ENCODE measurements at places on chromosomes 6 and 20.

GRCh38 chr6:161543684-161544309, 269.9 kb upstream of the AGPAT4 start:
- no peak for DNase-seq

GRCh38 chr6:75494290-75494689, 690 bp upstream of the FILIP1 start:
- DNase-seq: no peak

DNA sequence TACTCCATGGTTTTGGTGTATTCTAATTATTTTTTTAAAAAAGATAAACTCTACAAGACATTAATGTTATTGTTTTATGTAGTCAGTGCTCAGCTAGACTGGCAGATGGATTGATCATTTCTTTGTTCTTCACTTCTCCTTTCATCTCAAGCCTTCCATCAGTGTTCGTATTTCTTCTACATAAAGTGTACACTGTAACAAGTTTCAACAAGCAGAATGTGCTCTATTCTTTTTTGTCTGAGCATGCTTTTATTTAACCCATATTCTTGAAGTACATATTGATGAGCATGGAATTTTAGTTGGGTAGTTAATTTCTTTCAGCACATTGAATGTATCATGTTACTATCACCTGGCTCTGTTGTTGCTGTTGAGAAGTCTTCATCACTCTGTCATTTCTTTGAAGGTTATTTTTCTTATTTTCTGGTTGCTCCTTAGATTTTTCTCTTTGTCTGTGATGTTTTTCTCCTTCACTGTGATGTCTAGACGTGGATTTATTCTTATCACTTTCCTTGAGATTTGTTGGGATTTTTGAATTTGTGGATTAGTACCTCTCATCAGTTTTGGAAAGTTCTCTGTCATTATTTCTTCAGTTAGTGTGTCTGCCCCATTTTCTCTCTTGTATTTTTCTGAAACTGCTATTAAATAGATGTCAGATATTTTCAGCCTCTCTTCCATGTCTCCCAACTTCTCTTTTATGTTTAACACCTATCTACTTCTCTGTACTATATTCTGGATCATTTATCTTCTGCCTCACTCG, 48.5 kb downstream of the TGM2 start:
- no peak for DNase-seq

DNA sequence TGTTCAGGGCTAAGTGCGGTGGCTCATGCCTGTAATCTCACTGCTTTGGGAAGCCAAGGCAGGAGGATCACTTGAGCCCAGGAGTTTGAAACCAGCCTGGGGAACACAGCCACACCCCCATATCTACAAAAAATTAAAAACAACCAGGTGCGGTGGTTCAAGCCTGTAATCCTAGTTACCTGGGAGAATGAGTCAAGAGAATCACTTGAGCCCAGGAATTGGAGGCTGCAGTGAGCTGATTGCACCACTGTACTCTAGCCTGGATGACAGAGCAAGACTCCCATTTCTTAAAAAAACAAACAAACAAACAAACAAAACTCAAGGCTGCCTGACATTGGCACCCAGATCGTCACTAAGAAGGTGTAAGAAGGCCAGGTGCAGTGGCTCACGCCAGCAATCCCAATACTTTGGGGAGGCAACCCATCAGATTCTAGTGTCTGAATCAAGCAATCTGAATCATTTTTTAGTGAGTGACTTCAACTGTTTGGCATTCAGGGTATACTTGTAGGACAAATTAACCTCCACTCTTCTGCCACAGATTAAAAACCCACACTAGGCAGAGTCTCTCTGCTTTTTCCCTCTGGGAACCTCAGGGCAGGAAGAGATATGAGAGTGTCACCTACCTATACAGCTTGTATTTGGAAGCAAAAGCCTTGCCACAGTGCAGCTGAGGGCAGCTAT, 6.1 kb downstream of the PLAGL2 start:
- DNase-seq: no peak

- no peak for DNase-seq
Measured at GRCh38 chr20:54110041-54110440, 39.6 kb upstream of the BCAS1 start.

GRCh38 chr6:89829472-89830169, at the start of gene CASP8AP2:
TSS of gene CASP8AP2 (plus strand) at chr6:89829880.
- DNase-seq: peak; percentile 96

GRCh38 chr6:46757214-46757596, 10.5 kb downstream of the ANKRD66 start:
- DNase-seq: no peak

GRCh38 chr20:57346477-57346876, 4.6 kb upstream of the RAE1 start:
- DNase-seq: peak; percentile 81

GRCh38 chr6:53315086-53315724, 33.5 kb downstream of the ELOVL5 start:
- no peak for DNase-seq

DNA sequence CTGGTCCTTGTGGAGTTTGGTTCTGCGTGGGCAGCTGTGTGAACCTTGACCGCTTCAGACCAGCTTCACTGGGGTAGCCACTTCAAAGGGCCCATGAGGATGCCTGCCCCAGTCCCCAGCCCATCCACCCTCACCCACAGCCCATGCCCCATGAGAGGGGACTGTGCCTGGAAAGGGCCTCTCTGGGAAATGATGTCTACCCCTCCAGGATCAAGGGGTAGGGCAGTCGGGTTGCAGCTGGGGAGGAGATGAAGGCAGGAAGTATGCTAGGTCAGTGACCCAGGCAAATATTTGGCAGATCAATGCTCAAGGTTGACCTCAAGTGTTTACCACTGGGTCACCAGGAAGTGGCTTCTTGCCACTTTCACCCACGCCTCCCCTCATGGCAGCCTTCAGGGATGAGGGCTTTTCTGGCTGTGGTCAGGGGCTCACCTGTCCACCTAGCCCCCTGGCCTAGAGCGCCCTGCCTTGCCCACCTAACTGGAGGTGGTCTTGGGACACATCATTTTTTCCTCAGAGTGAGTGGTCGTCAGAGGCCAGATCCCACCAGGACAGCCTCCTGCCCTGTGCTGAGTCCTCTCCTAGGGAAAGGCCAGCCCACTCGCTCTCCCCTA, 109.5 kb downstream of the SNX5 start:
- no peak for DNase-seq

- no peak for DNase-seq
Measured at GRCh38 chr20:19903168-19903811, 113.9 kb upstream of the NAA20 start.

DNA sequence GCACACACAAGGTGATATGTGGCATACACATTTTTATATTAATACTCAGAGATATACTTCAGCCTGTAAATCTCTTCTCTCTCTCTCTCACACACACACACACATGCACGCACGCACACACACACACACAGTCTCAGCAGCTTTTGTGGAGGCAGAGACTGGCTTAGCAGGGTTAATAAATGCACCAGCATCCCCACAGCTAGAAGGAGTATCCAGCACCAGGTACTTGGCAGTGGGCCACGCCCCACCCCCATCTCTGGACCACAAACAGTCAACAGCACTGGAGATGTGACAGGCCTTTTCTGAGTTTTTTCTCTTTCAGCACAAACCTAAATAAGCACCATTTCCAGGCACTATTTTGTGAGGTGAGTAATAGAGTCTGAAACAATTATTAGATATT, 47.3 kb upstream of the LRFN2 start:
- DNase-seq: no peak

GRCh38 chr6:41570259-41570615, 24.1 kb downstream of the FOXP4 start:
- DNase-seq: no peak

GRCh38 chr6:163314791-163315470, 99.6 kb upstream of the QKI start:
- no peak for DNase-seq

DNA sequence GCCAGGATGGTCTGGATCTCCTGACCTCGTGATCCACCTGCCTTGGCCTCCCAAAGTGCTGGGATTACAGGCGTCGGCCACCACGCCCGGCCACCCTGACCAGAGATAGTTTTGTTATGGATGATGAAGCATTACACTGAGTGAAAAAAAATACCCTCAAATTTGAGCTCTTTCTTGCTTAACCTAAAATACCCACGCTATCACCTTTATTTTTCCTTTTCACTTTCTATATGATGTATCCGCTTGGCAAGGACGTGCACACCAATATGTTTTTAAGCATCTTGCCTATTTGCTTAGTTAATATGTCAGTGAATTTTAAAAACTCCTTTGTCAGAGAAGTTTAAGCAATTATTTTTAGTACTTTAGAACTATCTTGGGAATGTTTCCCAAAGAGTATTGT, 150.4 kb downstream of the INSM1 start:
- no peak for DNase-seq

DNA sequence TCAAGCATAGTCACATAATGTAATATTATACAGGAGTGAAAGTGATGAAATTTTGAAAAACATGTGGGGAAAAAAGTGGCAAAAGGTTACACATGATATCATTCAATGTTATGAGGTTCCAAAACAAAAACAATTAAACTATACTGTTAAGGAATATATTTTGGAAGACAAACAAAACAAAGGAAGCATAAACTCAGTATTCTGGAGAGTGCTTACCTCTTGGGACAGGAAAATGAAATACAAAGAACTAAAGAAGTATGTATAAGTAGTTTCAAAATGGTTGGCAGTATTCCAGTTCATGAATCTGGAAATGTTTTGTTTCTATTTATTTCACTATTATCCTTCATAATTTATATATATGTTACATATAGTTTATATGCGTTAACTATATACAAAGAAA, 213.5 kb downstream of the MOXD1 start:
- DNase-seq: no peak

GRCh38 chr6:23316931-23317330, 747.6 kb downstream of the HDGFL1 start:
- no peak for DNase-seq

- no peak for DNase-seq
Measured at GRCh38 chr6:35757456-35758123, 18.8 kb upstream of the CLPSL2 start.

GRCh38 chr6:7737106-7737505, 11.2 kb downstream of the BMP6 start:
- no peak for DNase-seq

DNA sequence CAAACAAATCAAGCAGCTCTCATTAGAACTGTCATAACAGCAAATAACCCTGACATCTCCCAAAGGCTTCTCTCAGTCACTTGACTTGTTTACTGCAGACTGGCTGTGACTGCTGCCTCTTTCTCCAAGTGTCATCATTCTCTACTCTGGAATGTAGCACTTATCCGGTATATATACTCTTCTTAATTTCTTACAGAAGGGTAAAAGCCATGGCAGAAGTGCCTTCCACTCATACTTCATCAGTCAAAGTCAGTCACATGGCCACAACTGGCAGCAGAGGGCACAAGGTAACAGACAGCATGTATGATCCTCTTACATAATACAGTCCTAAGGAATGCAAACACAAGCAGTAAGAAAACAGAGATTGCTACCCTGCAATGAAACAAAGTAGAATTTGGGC, 9.3 kb downstream of the NAPB start:
- no peak for DNase-seq

DNA sequence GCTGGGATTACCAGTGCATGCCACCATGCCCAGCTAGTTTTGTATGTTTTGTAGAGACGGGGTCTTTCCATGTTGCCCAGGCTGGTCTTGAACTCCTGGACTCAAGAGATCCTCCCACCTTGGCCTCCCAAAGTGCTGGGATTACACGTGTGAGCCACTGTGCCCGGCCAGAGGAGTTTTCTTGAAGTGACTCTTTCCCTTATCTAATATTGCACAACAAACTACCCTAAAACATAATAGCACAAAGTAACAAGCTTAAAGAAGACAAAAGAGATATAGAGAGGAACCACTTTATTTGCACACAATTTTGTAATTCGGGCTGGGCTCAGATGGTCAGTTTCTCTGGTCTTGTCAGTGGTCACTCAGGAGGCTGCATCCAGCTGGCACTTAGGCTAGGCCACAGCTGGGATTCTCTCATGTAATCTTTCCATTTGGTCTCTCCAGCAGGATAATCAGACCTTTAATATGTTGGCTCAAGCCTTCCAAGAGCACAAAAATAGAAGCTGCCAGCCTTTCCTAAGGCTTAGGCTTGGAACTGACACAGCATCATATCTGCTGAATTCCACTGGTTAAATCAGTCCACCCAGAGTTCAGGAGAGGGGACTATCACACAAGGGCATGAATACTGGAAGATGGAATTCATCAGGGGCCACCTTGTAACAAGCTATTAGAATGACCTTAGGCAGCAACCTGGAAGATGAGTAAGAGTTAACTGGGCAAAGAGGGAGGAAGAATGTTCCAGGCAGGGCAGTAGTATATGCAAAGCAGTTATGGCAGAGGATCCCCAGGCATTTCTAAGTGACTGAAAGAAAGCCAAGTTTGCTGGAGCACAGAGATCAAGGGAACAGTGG, 56.7 kb upstream of the PNRC1 start:
- no peak for DNase-seq

DNA sequence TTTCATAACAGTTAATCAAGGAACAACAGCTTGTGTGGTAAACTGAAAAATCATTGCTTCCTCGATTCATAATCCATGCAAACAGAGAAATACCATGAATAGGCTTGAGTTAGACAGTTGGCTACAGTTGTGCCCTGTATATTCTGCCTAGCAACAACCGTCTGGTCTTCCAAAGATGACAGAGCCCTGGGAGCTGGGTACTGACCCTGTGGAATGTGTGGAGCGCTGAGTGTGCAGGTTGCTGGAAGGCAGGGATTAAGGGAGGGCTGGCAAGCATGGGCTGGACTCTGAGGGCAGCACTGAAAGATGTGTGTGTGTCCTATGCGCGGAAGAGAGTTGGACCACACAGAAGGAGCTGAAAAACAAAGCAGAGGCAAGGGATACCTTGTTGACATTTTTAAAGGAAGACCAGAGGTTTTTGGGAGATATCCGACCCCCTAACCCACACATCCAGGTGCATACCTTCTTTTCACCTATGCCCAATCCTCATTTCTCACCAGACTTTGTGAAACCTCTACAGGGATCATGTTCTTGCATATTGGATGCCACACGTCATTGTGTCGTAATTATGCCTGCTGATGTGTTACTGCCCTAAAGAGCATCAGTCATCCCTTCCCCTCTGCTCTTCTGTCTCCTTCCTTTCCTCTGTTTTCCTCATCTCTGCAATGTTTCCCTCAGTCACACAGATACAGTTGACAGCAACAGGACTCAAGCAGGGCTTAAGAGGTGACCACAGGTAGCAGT, 58.2 kb upstream of the VGLL2 start:
- DNase-seq: no peak

DNA sequence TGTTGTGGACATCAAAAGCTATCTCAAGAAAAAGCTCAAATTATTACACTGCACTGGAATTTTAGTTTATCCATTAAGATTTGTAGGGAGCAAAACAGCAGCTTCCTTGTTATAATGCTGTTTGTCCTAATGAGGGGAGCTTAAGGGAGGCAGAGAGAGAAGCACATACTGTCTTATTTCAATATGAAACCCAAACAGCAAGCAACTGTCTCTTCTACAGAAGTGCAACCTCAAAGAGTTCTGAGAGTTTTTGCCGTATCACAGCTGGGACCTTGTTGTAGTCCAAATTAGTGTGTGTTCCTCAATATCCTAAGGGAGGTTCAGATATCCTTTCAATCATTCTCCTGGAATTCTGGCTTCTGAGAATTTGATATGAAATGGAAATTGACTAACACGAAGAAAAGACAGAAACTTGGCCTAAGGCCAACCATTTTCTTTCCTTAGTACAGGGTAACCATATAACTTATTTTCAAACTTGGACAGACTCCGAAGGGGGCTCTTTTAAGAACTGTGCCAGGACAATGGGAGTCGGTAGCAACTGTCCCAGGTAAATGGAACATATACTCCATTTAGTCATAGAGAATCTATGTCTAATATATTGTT, 149.3 kb upstream of the CCN2 start:
- DNase-seq: no peak

- no peak for DNase-seq
Measured at GRCh38 chr20:14956026-14956425, 618.6 kb upstream of the FLRT3 start.
